Activated T-cell treated with anti-CD3 and anti-CD28 coated beads, Interleukin-2, amount 50 U/mL, for 1 hour (primary cell): ENCODE measurements at places on chromosomes 4 and X.

GRCh38 chr4:119725688-119726330 is 97.2 kb upstream of the PDE5A start:
- no peak for DNase-seq

DNA sequence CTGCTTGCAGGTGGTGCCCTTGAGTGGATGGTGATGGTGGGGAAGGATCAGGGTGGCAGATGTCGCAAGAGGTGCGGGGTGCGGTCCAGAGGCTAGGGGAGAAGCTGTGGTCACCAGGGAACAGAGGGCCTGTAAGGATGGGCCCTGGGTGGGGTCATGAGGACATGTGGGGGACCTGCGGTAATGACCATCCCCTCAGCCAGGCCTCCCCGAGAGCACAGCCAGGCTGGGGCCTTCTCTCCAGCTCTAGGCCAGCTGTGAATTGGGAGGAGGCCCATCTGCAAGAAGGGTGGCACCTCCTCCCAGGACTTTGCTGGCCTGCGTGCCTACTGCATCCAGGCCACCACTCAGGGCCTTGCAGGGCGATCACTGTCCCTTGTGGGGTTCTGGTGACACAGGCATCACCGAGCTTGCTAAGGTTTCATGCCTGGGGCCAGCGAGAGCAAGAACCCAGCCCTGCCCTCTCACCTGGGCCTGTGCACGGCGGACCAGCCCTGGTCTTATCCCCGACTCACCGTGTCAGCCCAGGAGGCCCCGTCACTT is 34.1 kb upstream of the MXD4 start:
- DNase-seq = peak; percentile 18

DNA sequence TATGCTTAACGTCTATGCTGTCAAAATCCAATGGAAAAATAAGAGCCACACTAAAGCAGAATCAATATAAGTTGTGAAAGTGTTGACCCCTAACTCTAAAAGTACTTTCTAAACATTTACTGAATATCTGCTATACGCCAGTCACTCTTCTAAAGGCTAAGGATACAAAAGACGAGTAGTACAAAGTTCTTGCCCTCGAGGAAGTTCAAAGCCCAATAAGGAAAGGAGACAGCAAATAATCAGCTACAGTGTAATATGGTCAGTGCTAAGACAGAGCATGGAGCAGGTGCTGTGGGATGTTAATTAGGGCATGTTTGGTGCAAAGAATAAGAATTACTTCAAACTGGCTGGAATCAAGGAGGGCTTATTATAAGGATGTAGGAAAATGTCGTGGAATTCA is 31.6 kb upstream of the TMEM150C start:
- no peak for DNase-seq

DNA sequence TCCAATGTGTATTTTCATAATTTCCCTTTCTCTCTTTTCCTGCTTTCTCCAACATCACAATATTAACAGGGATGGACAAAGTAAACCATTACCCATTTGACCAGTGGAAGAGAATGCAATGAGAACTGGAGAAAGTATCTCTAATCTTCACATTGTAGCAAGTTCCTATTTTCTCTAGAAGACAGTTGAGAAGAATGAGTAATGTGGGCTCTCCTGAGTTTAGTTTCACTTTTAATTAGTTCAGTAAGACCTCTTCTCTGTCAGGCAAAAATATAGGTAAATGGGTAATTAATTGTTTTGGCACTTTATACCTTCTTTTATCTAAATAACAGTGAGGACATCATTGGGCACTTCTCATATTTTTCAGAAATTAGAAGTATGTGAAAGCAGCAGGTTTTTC is 602.0 kb downstream of the GLUD2 start:
- DNase-seq = no peak

DNA sequence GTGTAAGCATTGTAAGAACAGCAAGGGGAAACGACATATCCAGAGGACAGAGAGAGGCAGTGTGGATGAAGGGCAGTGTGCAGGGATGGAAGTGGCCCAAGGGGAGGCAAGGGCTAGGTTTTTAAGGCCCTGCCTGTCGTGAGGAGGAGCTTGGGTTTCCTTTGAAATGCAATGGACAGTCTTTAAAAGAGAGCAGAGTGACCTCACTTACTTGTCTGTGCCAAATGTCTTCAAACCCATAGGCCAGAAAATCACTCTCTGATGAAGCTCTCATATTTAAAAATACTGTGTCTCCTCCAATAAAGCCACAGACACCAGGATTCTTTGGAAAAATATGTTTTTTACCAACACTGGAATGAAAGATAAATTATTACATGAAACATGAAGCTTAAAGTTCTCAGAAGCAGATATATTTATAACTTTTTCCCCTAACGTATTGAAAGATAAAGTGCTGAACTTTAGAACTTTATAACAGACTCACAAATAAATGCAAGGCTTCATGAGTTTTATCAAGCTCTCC is 19.2 kb upstream of the ATXN3L start:
- DNase-seq = no peak

GRCh38 chr4:54017308-54017707 is 47.1 kb downstream of the CHIC2 start:
- no peak for DNase-seq

GRCh38 chr4:81606801-81607501 is 135.2 kb upstream of the RASGEF1B start:
- DNase-seq = no peak

- DNase-seq = no peak
These were observed 16.0 kb downstream of the RAB40A start for GRCh38 chrX:103503163-103503852.
